ENCODE measurements at places on chromosomes 12 and 14.

- DNase-seq, result no peak
Measured at GRCh38 chr14:106506881-106507305, 980.5 kb downstream of the TMEM121 start.

GRCh38 chr14:104705340-104706047 lies 16.1 kb downstream of the INF2 start:
- no peak for DNase-seq

DNA sequence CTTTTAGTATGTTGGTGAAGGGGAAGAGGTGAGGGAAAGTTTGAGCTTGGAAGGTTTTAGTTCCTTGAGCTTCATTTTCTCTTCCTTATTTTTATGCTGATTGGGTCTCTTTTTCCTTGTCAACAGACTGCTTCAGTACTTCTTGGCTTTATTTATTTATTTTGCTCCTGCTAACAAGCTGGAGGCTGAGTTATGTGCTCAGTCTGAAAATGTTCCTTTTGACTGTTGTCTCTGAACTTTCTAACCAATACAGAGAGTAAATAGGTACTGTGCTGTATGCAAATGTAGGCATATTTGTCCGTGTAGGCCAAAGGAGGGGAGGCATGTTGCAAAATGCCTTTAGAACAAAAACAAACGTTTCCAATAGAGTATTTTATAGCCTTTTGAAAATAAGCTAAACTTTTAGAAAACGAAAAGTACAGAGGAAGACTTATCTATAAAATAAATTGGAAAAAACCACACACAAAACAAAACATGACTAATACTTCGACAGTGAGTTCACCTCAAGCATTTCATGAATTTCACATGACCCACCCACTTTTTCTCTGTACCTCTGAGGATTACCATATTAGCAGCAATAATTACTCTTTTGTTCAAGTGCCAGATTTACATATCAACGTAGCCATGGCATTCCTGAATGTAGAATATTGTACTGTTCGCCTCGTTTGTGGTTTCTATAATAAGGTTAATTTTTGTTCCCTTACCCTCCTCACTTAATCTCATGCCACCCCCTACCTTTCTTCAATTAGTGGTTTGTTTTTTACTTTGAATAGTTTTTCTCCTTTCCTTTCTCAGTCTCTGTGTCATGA lies 4.7 kb upstream of the CREBL2 start:
- DNase-seq, result no peak

- DNase-seq, result no peak
Measured at GRCh38 chr14:102066041-102066451, 20.8 kb downstream of the HSP90AA1 start.

- no peak for DNase-seq
Measured at GRCh38 chr12:132360906-132361777, 31.8 kb upstream of the GALNT9 start.

GRCh38 chr12:62847709-62848108 lies 87.2 kb downstream of the PPM1H start:
- no peak for DNase-seq

DNA sequence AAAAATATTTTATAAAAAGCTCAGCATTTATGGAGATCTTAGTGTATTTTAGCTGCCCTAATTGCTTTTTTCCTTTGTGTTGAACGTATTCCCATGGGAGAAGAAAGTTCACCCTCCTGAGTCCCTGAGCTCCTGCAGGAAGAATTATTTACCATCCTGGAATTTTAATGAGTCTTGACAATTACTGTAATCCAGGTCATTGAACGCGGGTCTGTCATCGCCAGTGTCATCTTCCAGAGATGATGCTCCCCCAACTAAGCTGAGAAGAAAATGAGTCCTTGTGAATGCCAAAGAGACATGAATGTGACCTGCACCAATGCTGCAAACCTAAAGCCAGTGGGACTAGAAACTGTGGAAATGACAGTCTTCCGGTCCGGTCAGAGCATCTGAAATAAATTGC lies 129.5 kb downstream of the FBXL14 start:
- no peak for DNase-seq

- no peak for DNase-seq
Measured at GRCh38 chr14:47102472-47102871, 450.9 kb upstream of the RPL10L start.
